Myometrial cell (primary cell): ENCODE measurements at places on chromosomes 13 and 19. TPM values are rescaled to one million over a fixed set of nuclear protein-coding genes. Genes with fewer than 3 reads are reported as not detected.

Gene CEACAM7
- not detected in 2 replicates for total RNA-seq

Gene MBD3L3
- total RNA-seq = not detected in 2 replicates

Gene KLK2
- total RNA-seq = not detected in 2 replicates

Gene MYH14
- not detected in 2 replicates for total RNA-seq

Gene UGGT2
- 24.5 and 30.5 TPM in 2 replicates for total RNA-seq

Gene RNASEH2B
- 39.8 and 44.5 TPM in 2 replicates for total RNA-seq

Gene APC2
- total RNA-seq = not detected in 2 replicates

Gene RCBTB2
- 10.1 and 19.0 TPM in 2 replicates for total RNA-seq

Gene TTC9B
- not detected in 2 replicates for total RNA-seq

Gene UHRF1
- 37.9 and 39.5 TPM in 2 replicates for total RNA-seq

Gene SLC1A6
- not detected in 2 replicates for total RNA-seq

Gene WBP4
- total RNA-seq = 8.1 and 11.2 TPM in 2 replicates

Gene ZNF208
- not detected in 2 replicates for total RNA-seq

Gene NCR1
- not detected in 2 replicates for total RNA-seq
